ENCODE measurements at places on chromosomes 2 and 18.

DNA sequence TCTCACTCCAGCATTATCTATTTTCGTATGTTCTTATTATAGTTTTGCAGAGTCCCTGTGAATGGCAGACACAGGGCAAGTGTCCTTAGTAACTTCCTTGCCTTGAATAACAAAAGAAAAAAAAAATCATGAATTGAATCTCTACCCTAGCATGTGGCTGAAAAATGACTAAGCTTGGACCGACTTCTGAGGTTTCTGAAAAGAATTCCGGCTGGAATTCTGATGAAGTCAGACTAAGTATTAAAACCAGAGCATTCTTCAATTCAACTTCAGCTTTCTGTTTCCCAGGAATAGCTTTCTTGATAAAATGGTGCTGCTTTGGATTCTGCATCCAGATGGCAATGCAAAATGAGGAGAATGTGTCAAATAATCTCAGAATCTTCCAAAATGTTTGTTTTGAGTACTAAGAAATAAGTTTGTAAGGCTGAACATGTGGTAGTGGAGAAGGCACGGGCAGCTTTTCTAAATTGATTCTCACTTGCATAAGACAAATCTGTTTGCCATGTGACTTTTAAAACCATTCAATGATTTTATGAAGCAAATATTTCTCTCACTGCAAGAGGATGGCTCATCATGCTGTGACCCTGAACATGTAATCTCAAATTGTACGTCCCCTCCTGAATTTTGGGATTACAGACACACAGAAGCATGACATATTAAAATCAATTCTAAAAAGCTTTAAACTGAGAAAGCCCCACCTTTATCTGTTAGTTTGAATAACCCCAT lies 1462.8 kb upstream of the LRRTM1 start:
- DNase-seq, result no peak

- DNase-seq, result no peak
Measured at GRCh38 chr18:67417864-67418523, 98.5 kb downstream of the DSEL start.

GRCh38 chr2:15092691-15093090 lies 460.2 kb downstream of the LRATD1 start:
- no peak for DNase-seq

- no peak for DNase-seq
Measured at GRCh38 chr18:59484131-59484530, 125.1 kb upstream of the LMAN1 start.

DNA sequence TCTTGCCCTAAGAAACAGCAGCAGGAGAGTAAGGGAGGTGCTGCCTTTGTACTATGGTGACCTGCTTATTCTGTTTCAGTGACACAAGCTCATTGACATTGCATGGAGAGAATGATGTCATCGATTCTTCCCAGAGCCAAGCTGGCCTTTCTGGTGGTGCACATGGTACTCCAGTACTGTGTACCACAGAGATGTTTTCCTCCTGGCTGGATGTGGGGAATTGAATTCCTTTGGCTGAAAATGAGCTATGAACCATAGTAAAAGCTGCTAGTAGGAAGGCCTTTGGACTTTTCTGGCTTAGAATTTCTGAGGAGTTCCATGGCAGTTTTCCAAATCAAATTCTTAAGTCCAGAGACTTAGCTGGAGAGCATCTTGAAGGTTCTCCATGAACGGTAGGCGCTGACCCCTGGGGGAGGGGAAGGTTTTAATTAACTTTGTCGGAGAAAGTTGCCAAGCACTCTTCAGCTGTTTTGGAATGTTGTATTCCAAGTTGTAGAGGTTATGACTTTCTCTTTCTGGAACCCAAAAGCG lies 17.1 kb upstream of the B3GNT2 start:
- no peak for DNase-seq

GRCh38 chr18:62458346-62458745 lies 64.5 kb upstream of the ZCCHC2 start:
- no peak for DNase-seq

DNA sequence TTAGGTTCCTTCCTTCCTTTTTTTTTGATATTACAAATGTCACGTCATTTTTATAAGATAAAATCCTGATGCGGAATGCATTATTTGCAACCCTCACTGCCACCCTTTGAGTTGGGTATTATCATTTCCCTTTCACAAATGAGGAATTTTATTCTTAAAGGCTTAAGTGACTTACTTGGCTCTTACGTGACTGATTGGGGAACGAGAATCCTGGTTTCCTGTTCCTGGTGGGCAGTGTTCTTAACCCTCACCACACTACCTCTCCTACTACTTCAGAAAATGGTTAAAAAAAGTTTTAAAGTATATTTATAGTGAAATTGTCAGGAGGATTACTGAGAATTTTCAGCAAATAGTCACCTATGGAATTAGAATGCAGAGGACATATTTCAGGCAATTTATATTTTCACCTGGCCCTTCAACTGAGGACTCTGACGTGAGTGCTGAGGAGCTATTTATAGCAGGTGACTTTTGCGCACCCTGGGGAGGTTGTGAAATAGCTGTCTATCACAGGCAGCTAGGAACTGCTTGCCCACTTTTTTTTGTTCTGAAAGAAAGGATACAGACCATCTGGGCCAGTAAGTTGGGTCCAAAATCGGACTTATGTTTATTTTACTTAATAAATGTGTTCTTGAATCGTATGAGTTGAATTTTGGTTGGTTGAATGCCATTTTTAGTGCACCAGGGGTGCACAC lies 18.7 kb upstream of the RASGRP3 start:
- no peak for DNase-seq

GRCh38 chr18:13621446-13621849 lies 104.9 kb downstream of the FAM210A start:
- DNase-seq, result no peak

DNA sequence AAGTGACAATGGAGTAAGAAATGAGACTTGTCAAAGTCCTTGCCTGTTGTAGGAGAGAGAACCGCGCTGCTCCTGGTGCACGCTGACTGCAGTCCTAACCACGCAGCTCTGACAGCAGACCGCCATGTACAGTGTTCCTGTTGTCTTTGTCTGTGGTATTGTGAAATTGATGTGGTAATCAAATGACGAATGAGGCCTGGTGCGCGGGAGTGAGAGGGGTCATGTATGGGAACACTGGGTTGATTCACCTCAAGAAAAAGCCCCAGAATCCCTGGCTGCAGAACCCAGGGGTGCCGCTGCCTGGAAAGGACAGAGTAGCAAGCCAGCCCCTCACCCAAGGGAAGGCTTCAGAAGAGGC lies 64.0 kb downstream of the INPP4A start:
- peak; percentile 13 for DNase-seq

- DNase-seq, result no peak
Measured at GRCh38 chr2:197889041-197889440, 84.6 kb downstream of the PLCL1 start.

DNA sequence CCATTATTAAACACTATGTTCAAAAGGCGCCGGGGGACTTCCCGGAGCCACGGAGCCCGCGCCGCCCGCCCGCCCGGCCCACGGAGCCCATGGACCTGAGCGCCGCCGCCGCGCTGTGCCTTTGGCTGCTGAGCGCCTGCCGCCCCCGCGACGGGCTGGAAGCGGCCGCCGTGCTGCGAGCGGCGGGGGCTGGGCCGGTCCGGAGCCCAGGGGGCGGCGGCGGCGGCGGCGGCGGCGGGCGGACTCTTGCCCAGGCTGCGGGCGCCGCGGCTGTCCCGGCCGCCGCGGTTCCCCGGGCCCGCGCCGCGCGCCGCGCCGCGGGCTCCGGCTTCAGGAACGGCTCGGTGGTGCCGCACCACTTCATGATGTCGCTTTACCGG lies 197 bp downstream of the GDF7 start:
- DNase-seq, result no peak

GRCh38 chr18:26082475-26082874 lies 7.9 kb downstream of the SS18 start:
- DNase-seq, result no peak

GRCh38 chr2:142868229-142868762 lies 9.2 kb upstream of the KYNU start:
- DNase-seq, result no peak

GRCh38 chr2:10764896-10765295 lies 43.5 kb downstream of the ATP6V1C2 start:
- DNase-seq, result no peak

All from activated CD8-positive, alpha-beta memory T cell treated with anti-CD3 and anti-CD28 coated beads for 1 hour (primary cell).